NCI-H748 treated with DMSO at 0.1 percent for 48 hours (cell line): ENCODE measurements at places on chromosomes 13 and 19.

DNA sequence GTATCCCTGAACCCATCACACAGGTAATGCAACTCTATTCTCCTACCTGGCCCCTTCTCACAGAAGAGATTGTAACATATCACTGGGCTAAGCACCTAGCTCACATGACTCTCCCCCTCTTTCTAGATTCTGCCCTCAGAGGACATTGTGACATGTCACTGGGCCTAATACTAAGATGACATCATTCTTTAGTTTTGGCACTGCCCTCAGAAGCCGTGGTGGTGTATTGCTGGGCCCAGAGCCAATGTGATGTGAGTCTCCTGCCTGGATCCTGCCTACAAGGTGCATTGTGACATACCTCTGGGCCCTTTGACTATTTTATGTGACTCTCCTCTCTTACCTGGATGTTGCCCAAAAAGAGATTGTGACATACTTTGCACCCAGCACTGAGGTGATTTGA lies 21.4 kb upstream of the ZNF730 start:
- DNase-seq = no peak

GRCh38 chr19:11574689-11575088 lies 2.8 kb downstream of the ACP5 start:
- no peak for DNase-seq

- no peak for DNase-seq
These were observed 16.4 kb upstream of the KCTD15 start for GRCh38 chr19:33780251-33780650.

GRCh38 chr19:6060600-6061375 lies 49.5 kb downstream of the RFX2 start:
- no peak for DNase-seq

DNA sequence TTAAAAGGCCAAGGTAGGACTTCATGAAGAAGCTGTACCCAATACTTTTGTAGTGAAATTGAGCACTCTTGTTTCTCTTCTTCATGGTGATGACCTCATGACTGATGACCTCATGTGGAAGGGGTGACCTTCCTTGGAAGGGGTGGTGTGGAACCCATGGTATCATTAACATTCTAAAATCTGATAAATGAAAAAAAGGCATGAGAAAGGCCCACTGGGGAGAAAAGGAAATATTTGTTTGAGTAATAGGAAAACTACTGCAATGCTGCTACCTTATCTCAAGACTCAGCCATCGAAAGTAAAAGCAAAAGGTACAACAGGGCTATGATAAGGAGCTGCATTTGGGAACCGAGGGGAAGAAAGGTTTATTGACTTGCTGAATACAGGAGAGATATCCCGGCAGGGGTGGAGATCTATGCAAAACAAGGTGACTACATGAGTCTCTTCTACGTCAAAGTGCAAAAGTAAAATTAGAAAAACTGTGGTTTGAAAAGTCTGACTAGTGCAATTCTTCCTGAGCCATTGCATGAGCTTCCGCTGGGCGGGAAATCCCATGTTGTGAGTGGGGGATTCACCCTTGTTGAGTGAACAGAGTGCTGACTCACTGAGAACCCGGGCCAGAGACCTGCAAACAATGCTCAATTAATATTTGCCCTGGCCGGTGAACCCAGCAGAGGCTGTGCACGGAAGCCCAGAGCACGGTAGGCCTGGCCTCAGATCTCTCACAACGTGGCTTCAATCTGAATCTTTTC lies 138.9 kb upstream of the RFC3 start:
- no peak for DNase-seq

- DNase-seq = no peak
These were observed 1322.0 kb downstream of the EFNB2 start for GRCh38 chr13:105213512-105213911.
